ENCODE measurements at places on chromosomes 1 and 21.

DNA sequence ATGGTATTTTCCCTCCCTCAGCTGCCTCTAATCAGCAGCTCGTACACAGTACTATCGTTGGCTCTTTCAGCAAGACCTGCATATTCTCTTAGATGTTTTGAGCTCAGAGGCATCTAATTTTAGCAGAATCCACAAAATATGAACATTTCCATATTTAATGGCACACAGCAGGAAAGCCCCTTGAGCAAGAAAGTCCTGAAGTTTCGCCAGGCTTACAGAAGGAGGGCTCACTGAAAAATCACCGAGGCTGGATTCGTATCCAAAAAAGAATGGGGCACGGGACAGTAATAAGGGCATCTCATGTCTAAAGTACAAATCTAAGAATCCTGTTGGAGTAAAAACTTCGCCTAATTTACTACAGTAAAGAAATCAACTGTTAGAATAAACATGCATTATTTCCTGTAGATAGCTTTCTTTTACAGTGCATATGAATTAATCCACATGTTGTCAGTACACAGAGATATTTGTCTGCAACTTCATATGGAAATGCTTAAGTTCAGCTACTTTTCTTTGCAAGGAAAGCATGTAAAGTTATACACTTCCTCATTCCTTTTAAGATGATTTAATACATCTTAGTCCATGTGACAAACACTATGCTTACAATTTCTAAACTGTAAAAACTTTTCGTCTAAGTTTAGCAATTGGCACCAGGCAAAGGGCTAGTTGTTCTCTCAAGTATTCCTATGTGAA lies 1205.3 kb upstream of the ADGRL4 start:
- peak; percentile 60 for DNase-seq

DNA sequence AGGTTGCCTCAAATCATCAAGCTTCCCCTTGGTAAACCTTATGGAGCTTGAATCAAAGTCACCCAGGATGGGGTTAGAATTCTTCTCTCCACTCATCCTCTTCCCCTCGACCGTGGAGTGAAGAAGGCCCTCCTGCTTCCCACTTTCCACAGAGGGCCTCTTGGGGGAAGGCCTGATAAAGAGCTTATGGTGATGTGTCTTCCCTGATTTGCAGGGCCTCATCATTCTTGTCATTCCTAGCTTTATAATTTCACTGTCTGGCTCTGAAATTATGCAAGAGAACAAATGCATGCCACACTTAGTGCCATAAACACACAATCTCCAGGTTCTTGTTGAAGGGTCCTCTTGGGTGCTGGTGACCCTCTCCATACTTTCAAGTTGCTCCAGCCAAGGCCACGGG lies 101.2 kb downstream of the HMGB4 start:
- peak; percentile 29 for DNase-seq

- peak; percentile 38 for DNase-seq
Measured at GRCh38 chr1:209585672-209586071, 2.2 kb downstream of the CAMK1G start.

DNA sequence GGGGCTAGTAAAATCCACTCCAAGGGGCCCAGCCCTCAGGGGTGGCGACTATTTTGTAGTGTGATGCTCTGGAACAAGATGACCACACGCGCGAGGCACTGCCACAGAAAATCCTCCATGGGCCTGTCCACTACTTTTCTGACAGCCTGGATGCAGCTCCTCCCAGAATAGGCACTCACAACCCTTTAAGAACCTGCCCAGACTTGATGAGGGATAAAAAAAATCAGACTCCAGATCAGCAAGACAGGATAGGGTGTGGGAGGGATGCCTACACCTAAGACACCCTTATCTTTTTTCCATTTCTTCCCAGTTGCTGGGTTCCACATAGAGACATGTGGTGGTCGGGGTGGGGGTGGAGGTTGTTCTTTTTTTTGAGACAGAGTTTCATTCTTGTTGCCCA lies 33.5 kb downstream of the PCAT6 start:
- DNase-seq = no peak

DNA sequence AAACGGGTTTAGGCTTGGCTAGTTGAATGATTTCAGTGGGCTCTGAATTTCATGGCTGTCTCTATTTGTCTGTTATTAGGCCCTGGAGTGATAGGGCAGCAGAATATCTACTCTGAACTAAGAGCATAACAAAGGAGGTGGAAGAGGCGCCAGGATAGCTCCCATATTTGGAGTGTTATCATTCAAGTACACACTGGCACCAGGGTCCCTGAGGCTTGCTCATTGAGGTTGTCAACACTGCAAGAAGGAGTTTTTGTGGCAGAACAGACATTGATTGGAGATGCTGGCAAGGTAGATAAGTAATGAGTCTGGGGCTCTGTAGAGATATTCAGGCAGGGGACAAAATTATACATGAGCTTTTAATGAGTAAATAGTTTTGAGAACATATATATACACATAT lies 1748.4 kb downstream of the MRPL39 start:
- no peak for DNase-seq

Measured in fibroblast of skin of right biceps (primary cell).